Activated T-helper 1 cell treated with Interleukin-2 at 50 U/mL for 16 hours (primary cell): ENCODE measurements at places on chromosomes 5 and 9.

DNA sequence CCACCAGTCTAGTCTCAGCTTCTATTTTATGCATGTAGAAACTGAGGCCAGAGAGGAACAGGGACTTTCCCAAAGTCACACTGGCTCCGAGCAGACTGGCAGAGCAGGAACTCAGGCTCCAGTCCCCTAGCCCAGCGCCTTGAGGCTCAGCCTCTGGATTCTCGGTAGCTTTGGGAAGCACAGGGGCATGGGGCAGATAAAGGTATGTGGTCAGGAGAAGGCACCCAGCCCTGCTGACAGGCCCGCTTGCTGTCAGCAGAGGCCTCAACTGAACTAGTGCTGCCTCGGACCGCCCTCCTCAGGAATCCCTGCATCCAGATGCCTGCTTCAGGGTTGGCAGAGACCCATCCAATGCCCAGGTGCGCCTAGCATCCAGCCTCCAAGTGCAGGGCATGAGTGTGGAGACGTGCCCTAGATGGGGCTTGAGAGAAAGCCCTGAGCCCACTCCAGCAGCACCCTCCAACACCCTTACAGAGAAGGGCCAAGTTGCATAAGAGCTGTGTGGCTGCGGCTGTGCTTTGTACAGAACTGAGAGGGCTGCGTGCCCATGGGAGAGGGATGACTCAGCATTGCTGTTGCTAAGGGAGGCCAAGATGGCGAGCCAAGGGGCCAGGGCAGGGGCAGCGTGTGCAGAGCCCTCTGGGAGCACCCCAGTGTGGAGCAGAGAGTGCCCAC, 168.6 kb downstream of the MACROH2A1 start:
- DNase-seq, result no peak

DNA sequence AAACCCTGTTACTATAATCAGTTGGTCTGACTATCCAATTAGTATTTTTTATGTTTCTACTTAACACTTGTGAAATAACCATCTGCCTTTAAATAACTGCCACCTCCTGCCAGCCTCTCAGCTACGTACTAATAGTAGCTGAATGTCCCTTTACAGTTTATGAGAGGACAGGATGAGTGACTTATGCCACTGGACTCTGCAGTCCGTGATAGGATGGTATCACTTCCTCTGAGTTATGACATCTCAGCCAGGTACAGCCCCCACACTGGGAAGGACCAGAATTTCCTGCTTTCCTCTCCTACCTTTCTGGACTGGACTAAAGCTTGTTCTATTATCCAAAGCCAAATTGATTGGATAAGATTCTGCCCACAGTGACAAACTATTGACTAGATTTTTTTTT, 102.9 kb downstream of the ZFAND5 start:
- no peak for DNase-seq

DNA sequence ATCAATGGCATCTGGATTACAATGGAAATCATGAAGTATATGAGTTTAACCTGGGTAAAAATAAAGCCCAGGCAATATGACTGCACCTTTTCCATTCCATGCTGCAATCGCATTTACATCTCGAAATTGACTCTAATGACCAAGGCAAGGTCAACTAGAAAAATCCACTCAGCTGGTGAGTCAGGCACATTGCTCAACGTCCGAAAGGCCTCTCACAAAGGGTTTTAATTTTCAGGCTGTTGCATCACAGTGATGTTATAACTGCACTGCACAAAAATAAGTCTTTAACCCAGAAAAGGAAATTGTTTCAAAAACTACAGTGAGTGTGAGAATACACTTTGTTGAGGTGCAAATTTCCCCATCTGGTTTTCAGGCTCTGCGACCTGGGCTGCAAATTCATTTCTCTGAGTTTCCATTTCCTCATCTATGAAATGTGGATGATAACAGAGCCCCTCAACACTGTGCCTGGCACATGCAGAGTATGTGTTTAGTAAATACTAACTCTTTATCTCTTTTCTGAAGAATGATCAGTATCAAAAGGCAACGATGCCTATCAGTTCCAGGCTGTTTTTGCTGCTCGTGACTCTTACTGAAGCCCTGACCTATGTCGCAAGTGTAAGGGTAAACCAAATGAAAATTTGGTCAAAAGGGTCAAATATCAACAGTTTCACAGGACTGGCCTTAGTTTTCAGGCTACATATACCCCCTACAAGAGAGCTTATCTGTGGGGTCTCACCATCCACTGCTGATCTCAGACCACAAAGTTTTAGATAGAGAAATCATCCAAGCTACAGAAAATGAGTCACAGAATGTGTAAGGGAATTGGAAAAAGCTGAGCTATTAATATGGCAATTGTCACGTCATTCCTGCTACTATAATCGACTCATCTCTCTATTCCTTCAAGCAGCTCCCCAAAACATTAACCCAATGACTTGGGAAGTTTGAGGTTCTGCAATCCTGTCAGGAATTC, 4.1 kb downstream of the NFIL3 start:
- DNase-seq, result no peak

GRCh38 chr5:62964428-62964827, 385.8 kb downstream of the LRRC70 start:
- no peak for DNase-seq

GRCh38 chr9:113788616-113789330, 87.3 kb upstream of the ZNF618 start:
- DNase-seq, result no peak
